ENCODE measurements at places on chromosomes 1 and 21.

DNA sequence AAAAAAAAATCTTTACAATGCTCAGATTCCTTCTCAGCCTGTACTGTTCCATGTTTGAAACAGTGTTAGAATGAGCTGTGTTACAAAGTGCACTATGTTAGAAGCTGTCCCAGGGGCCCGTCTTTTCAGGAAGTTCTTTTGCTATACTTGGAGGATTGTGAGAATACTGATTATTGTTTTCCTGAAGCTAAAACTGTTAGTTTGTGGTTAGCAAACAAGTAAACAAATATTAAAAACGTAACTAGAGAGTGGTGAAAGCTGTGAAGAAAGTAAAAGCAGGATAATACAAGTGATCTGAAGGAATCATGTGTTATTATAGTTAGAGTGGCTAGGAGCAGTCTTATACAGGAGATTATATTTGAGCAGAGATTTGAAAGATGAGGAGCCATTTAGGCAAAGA, 35.6 kb downstream of the CAMSAP2 start:
- no peak for DNase-seq

DNA sequence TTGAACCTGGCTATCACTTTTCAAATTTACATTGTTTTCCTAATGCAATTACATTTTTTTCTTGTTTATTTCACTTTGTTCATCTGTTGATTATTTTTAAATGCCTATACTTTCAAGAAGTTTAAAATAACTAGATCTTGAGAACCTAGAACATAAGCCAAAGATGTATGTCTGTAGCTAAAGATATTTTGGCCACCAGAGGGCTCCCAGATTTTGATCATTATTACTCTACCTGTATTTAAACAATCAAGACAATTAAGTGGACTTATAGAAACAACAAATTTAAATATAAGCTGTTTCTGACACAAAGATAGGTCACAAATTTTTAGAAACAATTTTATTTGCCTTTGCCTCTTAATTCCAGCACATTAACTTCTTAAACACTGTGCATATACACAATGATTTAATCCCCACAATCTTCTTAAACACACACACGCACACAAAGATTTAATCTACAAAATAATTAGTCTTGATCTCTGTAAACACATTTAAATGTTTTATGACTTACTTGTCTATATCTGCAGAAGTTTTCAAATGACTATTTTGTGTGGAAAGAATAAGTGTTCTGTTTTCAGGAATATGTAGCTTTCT, 380.0 kb downstream of the DSCAM start:
- no peak for DNase-seq

GRCh38 chr21:46211786-46212720, 16.5 kb downstream of the LSS start:
- no peak for DNase-seq

GRCh38 chr21:40568807-40569206, 278.2 kb downstream of the DSCAM start:
- DNase-seq, result no peak

DNA sequence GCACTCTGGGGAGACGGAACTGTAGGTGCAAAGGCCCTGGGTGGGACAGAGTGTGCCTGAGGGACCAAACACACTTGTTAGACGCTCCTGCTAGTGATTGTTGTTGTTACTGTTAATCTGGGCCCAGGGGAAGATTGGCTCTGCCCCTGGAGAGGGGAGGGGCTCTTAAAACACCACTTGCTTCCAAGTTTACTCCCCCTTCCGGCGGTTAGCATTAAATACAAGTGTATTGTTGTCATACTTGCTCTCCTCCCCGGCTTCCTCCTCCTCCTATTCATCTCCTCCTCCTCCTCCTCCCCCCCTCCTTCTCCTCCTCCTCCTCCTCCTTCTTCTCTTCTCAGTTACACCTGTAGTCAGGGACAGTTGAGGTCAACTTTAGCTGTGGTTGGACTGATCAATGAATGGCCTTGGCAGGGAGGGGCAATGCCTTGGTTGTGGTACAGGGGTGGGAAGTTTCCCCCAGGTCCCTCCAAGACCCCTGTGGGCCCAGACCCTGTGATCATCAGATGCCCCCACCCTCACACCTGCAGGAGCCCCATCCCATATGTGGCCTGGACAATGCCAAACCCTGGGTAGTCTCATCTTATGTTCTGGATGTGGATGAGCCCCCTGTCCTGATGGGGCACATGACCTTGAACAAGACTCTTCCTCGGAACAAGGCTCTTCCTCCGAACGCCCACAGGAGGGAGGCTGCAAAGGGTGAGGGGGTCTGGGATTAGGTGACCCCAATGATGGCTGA, 217.3 kb downstream of the PTPRU start:
- no peak for DNase-seq

GRCh38 chr1:54398963-54399528, 7.1 kb downstream of the SSBP3 start:
- DNase-seq, result peak; percentile 30

DNA sequence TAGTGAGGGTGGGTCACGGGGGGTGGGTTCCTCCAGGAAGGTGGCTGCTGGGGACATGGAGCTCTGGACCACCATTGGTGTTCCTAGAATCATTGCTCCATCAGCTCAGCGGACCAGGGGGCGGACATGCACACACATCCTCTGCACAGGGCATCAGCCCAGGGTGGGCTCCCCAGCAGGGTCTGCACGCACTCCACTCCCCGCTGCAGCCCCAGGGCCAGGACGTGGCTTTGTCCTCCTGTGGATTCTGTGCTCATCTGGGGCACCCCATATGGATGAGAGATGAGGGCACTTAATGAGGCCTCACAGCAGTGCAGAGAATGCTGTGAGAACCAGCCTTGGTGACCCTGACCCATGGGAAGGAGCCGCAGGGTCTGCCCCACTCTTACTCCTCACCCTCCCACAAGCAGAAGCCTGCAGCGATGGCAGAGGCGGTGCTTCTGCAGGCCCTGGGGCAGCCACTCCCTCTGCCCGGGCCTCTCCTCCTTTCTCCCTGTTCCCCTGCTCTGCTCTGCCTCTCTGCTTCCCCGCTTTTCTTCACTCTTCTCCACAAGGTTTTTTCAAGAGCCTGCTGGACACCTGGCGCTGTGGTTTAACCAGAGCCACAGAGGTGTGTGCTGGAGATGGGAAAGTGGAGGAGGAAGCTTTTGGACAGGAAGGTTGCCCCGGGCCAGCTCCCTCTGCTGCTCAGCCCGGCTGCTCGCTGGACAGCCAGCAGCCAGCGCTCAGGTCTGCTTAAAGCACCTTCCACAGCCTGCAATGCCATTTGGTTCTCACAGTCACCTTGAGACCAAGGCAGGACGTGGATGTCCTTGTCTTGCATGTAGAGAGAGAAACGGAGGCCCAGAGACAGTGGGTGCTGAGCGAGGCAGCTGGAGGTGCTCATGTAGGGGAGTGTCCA, 26.3 kb upstream of the PCBP3 start:
- DNase-seq, result no peak

DNA sequence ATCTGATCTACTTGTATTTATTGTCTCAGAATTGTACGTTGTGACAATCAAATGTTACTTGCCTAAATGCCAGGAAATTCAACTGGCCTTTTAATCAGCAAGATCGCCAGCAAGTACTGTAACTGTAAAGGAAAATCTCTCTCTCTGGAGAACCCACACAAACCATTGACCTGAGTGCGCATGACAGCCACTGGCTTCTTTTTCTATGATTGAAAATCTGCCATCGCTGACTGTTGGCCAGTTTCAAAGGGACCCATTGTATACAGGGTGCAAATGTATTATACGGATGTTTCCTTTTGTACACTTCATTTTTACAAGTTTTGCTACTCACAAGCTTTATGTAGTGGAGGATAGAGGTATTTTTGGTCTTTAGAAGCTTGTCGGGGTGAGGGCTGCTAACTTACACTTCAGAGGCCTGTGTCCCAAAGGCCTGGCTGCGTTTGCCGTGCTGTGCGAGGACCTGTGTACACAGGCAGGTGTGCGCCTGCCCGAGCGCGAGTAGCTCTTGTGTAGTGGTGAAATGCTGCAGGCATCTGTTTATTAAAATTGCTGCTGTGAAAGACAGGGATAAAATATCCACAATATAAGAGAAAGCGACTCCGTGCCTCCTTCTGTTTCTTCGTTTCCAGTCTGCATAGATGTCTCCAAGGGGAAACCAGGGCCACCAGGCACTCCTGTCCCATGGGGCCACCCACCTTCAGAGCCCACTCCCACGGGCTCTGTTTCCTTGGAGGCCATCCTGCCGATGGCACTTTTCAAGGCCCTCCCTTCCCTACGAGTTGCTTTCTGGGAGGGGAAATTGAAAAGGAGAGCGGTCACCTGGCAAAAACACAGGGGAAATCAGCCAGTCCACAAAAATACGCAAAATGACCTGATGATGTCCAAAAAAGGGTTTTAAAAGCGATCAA, 25.3 kb upstream of the TRAPPC10 start:
- no peak for DNase-seq

DNA sequence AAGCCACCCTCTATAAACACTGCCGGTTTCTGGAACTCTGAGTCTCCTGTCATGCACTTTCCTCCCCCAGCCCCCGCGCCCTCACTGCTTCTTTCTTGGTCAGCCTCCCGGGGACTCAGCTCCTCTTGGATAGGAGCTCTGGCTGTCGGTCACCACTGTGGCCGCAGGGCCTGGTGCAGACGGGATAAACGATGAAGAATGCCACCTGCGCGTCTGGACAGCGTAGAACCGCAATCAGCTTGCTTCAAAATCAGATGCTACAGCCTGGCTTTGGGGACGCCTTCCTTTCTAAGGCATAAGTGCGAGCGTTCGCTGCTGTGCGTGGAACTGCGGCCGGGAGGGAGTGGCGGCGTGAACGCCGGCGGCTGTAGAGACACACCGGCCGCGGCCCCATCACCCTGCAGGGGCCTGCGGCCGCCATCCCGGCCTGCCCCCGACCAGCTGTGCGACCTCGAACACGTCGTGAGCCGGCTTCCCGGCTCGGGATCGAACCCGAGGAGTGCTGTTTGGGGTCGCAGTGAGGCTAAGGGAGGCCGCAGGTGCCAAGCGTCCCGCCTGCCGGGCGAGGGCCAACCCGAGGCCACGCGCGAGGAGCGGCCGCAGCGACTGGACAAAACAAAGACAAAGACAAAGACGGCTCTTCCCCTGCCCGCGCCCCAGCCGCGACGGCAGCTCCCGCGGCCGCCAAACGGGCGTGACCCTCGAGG, 688 bp downstream of the PTTG1IP start:
- peak; percentile 39 for DNase-seq

DNA sequence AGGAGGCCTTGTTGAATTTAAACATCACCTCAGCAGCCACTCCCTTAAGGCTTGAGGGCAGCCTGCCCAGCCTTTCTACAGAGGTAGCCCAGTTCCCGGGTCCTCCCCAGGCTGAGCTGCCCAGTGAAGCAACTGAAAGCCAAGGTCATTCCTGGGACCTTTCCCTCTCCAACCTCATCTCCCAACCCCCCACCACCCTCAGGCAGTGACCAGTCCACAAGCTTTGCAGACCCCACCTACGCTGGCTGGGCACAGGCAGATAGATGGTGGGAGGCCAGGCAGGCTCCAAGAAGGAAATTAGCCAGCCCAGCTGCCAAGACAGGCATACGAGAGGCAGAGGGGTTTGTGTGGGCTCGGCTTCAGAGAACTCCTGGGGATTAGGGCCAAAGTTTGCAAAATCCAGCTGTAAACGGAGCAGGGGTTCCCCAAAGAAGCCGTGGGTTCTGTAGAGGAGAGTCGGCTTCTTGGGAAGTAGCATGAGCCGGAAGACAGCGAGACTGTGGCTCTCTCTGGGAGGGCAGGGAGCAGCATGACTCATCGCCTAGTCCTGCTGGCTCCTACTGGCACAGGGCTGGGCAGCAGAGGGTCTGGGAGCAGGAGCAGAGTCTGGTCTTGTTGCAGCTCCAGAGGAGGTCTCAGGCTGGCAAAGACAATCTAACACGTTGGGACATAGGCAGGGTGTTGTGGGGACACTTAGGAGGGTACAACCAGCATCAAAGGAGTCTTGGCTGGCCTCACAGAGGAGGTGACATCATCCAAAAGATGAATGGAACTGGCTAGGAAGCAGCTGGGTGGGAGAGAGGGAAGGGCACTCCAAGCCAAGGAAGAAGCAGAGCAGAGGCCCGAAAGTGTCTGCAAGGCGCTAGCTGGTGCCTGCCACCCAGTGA, 2.8 kb upstream of the ZC3H12A start:
- no peak for DNase-seq

DNA sequence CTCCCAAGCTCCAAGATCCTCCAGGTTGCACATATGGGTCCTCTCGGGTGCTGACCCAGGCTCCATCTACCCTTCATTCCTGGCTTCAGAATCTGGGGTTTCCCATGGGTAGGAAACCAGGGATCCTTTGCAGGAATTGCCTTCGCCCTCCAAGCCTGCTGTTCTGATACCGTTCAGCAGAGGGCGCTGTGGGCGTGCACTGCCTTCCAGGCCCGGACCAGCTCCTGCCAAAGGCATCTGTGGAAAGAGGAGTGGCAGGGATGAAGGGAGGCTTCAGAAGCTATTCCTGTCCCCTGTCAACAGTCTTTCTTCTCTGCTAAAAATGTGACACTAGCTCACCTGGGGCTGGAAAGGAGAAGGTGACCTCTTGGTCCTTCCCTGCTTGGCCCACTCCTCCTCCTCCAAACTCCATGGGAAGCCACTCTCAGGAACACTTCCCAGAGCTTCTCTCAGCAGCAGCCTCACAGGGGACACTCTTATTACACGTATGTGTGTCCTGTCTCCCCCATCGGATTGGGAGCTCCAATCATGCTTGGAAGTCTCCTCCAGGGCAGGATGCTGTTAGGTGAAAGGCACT, 71.2 kb downstream of the VWA5B1 start:
- DNase-seq, result peak; percentile 37

- DNase-seq, result peak; percentile 86
Observed at GRCh38 chr1:24186993-24187790, at the start of gene IFNLR1. Gene IFNLR1, minus strand, starts transcription at chr1:24187289. Its CDS starts 41 bp downstream, at chr1:24187248.

- no peak for DNase-seq
Observed at GRCh38 chr1:226474443-226475141, 66.7 kb upstream of the PARP1 start.

- peak; percentile 9 for DNase-seq
Observed at GRCh38 chr1:167777269-167777650, 55.5 kb downstream of the MPZL1 start.

GRCh38 chr1:36322041-36322785, 1.2 kb downstream of the EVA1B start:
- no peak for DNase-seq

GRCh38 chr21:45469273-45470086, 64.5 kb downstream of the COL18A1 start:
- no peak for DNase-seq

- DNase-seq, result no peak
Observed at GRCh38 chr1:21318057-21318713, 27.9 kb upstream of the ECE1 start.

DNA sequence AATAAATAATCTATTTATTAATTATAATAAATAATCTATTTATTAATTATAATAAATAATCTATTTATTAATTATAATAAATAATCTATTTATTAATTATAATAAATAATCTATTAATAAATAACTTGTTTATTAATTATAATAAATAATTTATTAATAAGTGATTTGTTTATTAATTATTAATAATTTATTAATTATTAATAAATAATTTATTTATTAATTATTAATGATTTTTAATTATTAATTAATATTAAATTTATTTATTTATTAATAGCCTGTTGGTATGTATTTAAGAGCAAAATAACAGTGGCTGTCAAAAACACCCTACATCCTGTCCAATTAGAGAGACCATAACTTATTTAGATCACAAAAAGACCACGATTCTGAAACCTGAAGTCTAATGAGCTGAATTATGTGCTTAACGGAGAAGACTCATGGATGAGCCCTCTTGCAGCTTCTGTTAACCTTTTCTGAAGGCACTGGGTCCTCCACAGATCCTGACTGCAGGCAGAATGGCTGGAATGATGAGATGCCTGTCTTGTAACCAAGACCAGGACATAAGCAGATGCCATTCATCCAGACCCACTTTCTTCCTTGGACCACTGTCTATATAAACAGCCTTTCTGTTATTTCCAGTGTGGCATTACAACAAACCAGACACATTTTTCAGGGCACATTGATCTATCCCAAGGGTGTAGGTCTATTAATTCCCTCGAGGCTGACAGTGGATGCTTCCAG, 134.2 kb downstream of the SETD4 start:
- DNase-seq, result no peak
